ENCODE measurements at places on chromosomes 2 and 18. TPM values are rescaled to one million over a fixed set of nuclear protein-coding genes. Genes with fewer than 3 reads are reported as not detected.

Gene OR6B2
- total RNA-seq = not detected

GRCh38 chr2:147623328-147623727, 221.5 kb upstream of the ACVR2A start:
- DNase-seq = no peak

DNA sequence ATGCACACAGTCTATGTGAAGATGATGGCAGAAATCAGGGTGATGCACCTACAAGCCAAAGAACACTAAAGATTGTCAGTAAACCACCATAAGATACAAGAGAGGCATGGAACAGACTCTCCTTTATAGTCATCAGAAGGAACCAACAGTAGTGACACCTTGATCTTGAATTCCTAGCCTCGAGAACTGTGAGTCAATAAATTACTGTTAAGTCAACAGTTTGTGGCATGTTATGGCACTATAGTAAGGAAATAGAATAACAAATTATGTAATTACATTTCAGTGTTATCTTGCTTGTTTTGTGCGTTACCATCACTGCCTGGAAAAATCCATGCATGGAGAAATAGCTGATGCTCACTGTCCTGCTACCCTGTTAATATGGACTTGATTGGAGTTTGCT, 110.2 kb upstream of the LRP1B start:
- no peak for DNase-seq

GRCh38 chr2:212346865-212347264, 191.7 kb downstream of the ERBB4 start:
- DNase-seq = no peak

GRCh38 chr2:200700856-200701255, 110.9 kb upstream of the BZW1 start:
- no peak for DNase-seq

DNA sequence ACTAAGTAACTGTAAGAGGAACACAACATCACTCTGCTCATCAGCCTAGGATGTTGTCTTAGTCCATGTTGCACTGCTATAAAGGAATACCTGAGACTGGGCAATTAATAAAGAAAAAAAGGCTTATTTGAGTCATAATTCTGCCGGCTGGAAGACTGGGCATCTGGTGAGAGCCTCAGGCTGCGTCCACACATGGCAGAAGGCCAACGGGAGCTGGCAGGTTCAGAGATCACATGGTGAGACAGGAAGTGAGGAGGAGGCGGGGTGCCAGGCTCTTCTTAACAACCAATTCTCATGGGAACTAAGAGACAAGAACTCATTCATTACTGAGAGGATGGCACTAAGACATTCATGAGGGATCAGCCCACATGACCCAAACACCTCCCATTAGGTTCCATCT, 46.8 kb downstream of the EPG5 start:
- DNase-seq = peak; percentile 87

DNA sequence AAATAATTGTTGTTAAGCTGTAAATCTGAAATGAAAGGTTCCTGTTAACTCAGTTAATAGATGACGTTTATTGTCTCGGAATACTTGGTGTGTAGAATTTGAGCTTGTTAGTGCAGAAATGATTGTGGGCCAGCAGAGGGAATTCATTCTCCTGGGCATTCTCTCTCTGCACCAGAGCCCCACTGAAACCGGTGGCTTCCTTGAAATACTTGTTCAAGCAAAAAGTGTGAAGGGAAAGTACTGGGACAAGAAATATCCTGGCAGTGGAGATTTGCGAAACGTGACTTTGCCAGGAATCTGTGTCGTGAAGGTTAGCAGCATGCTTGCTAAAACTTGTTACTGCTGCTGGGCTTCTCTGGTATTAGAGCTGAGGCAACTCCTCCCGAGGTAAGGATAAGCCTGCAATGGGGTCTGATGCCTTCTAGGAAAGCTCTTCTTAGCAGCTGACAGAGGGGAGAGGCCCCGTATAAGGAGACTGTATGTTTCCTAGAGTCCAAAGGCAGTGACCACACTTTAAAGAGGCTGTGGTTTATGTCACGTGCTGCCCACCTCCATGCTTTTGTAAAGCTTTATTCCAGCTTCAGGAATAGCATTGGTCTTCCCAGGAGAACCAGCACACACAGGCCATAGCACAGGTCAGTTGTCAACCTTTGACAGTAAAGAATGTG, 2.0 kb downstream of the ITGA6 start:
- no peak for DNase-seq

DNA sequence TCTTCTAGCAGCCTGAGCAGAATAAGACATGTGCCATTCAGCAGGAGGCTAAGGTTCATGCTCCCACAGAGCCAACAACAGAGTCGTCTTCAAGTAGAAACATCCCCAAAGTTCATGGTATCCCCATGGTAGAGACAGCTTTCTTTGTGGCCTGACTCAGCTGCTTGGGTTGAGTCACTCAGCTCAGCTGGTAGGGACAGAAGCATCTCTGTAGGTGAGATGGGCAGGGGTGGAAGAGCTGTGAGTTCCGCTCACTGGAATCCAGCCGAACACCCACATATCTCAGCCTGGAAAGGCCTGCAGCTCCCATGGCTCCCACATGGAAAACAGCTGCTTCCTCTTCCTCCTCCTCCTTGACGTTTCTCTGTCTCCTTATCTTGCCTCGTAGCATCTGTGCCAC, 792.7 kb downstream of the RNF144A start:
- peak; percentile 21 for DNase-seq

GRCh38 chr2:196703695-196704094, 64.2 kb downstream of the CCDC150 start:
- no peak for DNase-seq

GRCh38 chr2:212135739-212136138, 402.9 kb downstream of the ERBB4 start:
- DNase-seq = peak; percentile 22

- no peak for DNase-seq
These were observed 3.4 kb downstream of the NAGK start for GRCh38 chr2:71071681-71072398.

- DNase-seq = peak; percentile 61
These were observed 1.9 kb upstream of the ESPNL start for GRCh38 chr2:238097988-238098871.

GRCh38 chr2:66696374-66696773, 261.4 kb downstream of the MEIS1 start:
- DNase-seq = no peak

GRCh38 chr2:238502956-238503791, 76.4 kb downstream of the ASB1 start:
- no peak for DNase-seq
